ENCODE measurements at places on chromosomes 12 and 14. TPM values are rescaled to one million over a fixed set of nuclear protein-coding genes. Genes with fewer than 3 reads are reported as not detected.

LRP1-AS gene
- not detected for polyA plus RNA-seq

FGF23 gene
- polyA plus RNA-seq = not detected

FERMT2 gene
- 275 TPM for polyA plus RNA-seq

NKX2-1 gene
- polyA plus RNA-seq = not detected

IFI27 gene
- 4.1 TPM for polyA plus RNA-seq

TPPP2 gene
- not detected for polyA plus RNA-seq

DNA sequence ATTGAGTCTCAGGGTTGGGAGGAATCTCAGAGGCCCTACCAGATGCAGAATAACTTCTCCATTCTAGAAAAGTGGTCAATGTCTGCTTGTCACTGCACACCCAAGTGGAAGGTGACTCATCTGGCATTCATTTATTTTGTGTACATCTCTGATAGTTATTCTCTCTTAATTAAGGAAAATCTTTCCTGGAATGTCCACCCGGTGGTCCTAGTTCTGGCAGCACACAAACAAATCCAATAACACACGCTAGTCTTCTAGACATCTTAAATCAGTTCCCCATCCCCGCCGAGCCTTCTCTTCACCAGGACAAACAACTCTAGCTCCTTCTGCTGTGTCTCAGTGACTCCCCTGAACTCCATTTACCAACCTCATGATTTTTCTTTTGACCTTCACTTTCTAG lies 50.0 kb upstream of the SCN8A start:
- DNase-seq = no peak

GRCh38 chr12:94650143-94651056 lies at the start of gene TMCC3:
Gene TMCC3, minus strand, starts transcription at chr12:94650557. Its CDS starts 127 bp downstream, at chr12:94650430.
- DNase-seq = no peak

- no peak for DNase-seq
These were observed 6.1 kb downstream of the NEK9 start for GRCh38 chr14:75120541-75121291.

DNA sequence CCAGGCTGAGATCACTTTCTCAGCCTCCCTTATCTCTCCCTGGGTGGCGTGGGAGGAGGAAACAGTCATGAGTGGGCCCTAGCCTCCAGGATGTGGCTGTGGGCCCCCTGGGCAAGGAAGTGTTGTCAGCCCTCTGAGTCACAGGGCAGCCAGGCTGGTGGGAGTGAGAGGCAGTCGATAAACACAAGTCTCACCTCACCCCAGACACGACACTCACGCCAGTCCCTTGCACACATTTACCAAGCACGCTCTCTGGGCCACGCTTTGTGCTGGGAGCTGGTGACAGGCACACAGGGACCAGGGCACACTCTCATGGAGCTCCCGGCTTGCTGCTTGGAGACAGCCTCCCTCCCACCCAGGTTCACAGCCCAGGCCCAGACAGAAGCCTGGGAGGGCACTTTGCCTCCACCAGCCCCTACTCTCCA lies 1.9 kb upstream of the KRT79 start:
- DNase-seq = no peak

- no peak for DNase-seq
These were observed 135.2 kb downstream of the HMGA2 start for GRCh38 chr12:65959452-65959851.

- DNase-seq = no peak
These were observed 26.5 kb downstream of the ZBTB42 start for GRCh38 chr14:104827177-104828055.
